IPS DF 6.9 (cell line): ENCODE measurements at places on chromosomes 7 and 10.

GRCh38 chr7:68529221-68529620 lies 1069.1 kb upstream of the AUTS2 start:
- H3K36me3 ChIP-seq: no peaks in the 10 kb centered on the region
- DNase-seq: no peak
- H3K4me1 ChIP-seq: no peaks in the 10 kb centered on the region
- no peak overlapping the region for H3K4me3 ChIP-seq
- H3K27ac ChIP-seq: no peak overlapping the region

DNA sequence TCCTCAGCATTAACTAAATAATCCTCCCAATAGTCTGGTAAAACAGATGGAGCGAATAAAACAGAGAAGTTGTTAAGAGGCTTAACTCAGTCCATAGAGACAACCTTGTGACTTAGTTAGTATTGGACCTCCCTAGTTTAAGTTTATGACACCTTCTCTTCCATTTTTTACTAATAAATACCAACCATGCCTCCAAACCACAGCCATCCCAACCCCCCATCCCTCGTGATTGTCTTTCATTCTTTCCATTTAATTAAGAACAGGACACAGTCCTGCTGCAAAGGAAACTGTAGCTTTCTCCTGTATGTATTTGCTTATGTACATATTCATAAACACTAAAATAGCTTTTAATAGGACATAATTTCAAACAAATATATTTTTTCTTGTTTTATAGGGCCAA lies 238.2 kb downstream of the SEMA3D start:
- H3K27ac ChIP-seq: no peak overlapping the region
- no peak overlapping the region for H3K4me3 ChIP-seq
- DNase-seq: no peak
- no peaks in the 10 kb centered on the region for H3K27me3 ChIP-seq

DNA sequence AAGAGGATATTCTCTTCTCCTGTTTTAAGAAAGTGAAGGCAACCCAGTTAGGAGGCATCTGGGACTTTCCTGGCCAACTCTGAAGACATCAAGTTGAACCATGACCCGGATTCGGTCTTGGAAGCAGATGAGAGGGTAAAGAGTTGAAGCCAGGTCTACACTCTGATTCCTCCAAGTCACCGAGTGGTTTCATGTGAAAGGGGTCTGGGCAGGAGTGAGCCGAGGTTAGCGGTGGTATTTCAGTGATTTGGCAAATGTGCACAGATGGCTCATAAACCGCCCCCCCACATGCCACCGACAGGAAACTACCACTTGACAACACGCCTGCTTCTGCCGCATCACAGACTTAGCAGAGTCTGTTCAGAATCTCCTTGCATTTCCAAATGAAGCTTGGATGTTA lies 11.4 kb upstream of the REPIN1 start:
- no peak overlapping the region for H3K27ac ChIP-seq
- no peak overlapping the region for H3K4me3 ChIP-seq
- DNase-seq: no peak
- peaks cover 4% of the 10 kb centered on the region for H3K4me1 ChIP-seq
- no peaks in the 10 kb centered on the region for H3K27me3 ChIP-seq

DNA sequence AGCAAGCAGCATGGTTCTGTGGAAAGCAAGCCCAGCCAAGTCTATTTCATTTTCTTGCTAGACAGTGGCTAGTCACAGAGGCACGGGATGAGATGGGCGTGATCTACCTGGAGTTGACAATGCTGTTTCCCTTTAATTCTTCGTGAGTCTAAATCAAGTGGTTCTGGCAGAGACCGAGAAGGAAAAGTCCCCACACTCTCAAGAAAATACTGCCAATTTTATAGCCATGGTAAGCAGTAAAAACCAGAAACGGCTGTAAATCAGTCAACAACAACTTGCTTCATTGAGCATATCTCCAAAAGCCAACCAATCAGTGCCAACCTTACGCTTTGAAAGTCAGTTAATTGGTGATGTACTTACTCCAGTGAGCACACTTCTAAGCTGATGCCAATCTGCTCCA lies 223.4 kb downstream of the SEC23IP start:
- H3K27me3 ChIP-seq: no peaks in the 10 kb centered on the region
- H3K4me3 ChIP-seq: no peak overlapping the region
- H3K4me1 ChIP-seq: no peaks in the 10 kb centered on the region
- no peak for DNase-seq
- H3K27ac ChIP-seq: no peak overlapping the region
- H3K36me3 ChIP-seq: no peaks in the 10 kb centered on the region

- no peak for DNase-seq
- no peaks in the 10 kb centered on the region for H3K4me1 ChIP-seq
- H3K27ac ChIP-seq: no peak overlapping the region
- H3K4me3 ChIP-seq: no peak overlapping the region
- H3K27me3 ChIP-seq: no peaks in the 10 kb centered on the region
- no peaks in the 10 kb centered on the region for H3K36me3 ChIP-seq
Observed at GRCh38 chr7:1770331-1770730, 100.3 kb downstream of the ELFN1 start.

- no peak overlapping the region for H3K4me3 ChIP-seq
- no peak overlapping the region for H3K27ac ChIP-seq
- H3K4me1 ChIP-seq: peaks cover 3% of the 10 kb centered on the region; the same call in 1 of the 2 replicates
- H3K27me3 ChIP-seq: no peaks in the 10 kb centered on the region
- peaks cover 7% of the 10 kb centered on the region; the same call in 1 of the 2 replicates for H3K36me3 ChIP-seq
Observed at GRCh38 chr7:135160098-135160857, 10.2 kb downstream of the CYREN start.

- no peaks in the 10 kb centered on the region for H3K36me3 ChIP-seq
- H3K27me3 ChIP-seq: no peaks in the 10 kb centered on the region
- no peak overlapping the region for H3K27ac ChIP-seq
- no peak overlapping the region for H3K4me3 ChIP-seq
Observed at GRCh38 chr7:137574812-137575211, 231.3 kb upstream of the PTN start.

DNA sequence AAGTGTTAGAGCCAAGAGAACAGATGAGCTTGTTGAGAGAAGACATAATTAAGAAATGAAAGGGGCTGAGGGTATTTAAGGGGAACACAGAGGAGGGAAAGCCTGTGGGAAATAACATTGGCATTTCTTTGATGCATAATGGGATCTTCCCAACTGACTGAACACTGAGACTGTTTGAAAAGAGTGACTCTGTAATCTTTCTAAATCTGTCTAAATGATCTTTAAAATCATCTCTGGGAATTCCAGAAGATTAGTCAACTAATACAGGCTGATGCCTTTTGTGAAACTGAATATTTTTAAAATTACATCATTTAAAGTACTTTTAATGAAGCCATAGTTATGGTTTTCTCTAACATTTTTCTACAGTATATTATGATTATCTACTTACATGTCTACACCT lies 17.4 kb upstream of the SLC35G1 start:
- H3K4me3 ChIP-seq: no peak overlapping the region
- H3K36me3 ChIP-seq: no peaks in the 10 kb centered on the region
- no peaks in the 10 kb centered on the region for H3K4me1 ChIP-seq
- DNase-seq: no peak
- H3K27ac ChIP-seq: no peak overlapping the region

- H3K4me3 ChIP-seq: no peak overlapping the region
- H3K36me3 ChIP-seq: no peaks in the 10 kb centered on the region
- no peaks in the 10 kb centered on the region for H3K27me3 ChIP-seq
- H3K27ac ChIP-seq: no peak overlapping the region
Observed at GRCh38 chr7:111394891-111395290, 167.4 kb downstream of the IMMP2L start.

DNA sequence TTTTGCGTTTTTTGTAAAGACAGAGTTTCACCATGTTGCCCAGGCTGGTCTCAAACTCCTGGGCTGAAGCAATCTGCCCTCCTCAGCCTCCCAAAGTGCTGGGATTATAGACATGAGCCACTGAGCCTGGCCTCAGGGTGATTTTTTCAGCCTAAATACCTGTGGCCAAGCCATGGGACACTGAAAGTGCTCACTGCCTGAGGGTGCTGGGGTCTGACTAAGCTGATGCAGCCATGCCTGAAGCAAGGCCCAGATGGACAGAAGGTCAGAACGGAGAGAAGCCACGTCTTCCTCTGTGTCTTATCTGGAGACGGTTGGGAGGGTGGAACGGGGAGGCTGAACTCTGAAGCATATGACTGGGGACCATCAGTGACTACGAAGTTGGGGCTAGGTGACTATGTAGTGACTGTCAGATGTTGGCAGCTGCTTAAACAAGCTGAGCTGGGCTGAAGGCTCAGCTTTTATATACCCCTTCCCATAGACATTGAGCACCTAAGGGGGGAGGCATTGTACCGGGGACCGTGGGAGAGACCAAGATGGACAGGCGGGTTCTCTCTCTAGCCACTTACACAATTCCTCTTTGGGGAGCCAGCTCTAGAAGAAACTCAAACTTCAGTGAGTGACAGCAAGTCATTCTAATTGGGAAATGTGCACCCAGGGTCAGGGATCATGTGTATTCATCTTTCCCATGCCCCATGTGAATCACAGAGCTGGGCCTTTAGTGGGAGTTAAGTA lies 73.3 kb upstream of the HABP2 start:
- no peaks in the 10 kb centered on the region for H3K36me3 ChIP-seq
- H3K4me3 ChIP-seq: no peak overlapping the region
- no peaks in the 10 kb centered on the region for H3K4me1 ChIP-seq
- no peak for DNase-seq
- H3K27ac ChIP-seq: no peak overlapping the region

GRCh38 chr7:157684909-157685429 lies 348.2 kb downstream of the DNAJB6 start:
- H3K27me3 ChIP-seq: no peaks in the 10 kb centered on the region
- no peaks in the 10 kb centered on the region; the same call in 1 of the 2 replicates for H3K36me3 ChIP-seq
- H3K4me3 ChIP-seq: no peak overlapping the region
- no peaks in the 10 kb centered on the region for H3K4me1 ChIP-seq
- no peak for DNase-seq

- no peak overlapping the region for H3K4me3 ChIP-seq
- no peak overlapping the region for H3K27ac ChIP-seq
- H3K4me1 ChIP-seq: no peaks in the 10 kb centered on the region
- H3K27me3 ChIP-seq: no peaks in the 10 kb centered on the region
- H3K36me3 ChIP-seq: no peaks in the 10 kb centered on the region
Observed at GRCh38 chr7:8310876-8311275, 48.9 kb upstream of the ICA1 start.

GRCh38 chr10:121551210-121551885 lies 46.9 kb downstream of the FGFR2 start:
- DNase-seq: no peak
- peaks cover 10% of the 10 kb centered on the region; the same call in 1 of the 2 replicates for H3K36me3 ChIP-seq
- H3K4me3 ChIP-seq: no peak overlapping the region
- no peaks in the 10 kb centered on the region for H3K27me3 ChIP-seq

GRCh38 chr7:23044581-23044980 lies 30.7 kb upstream of the HYCC1 start:
- DNase-seq: no peak
- no peaks in the 10 kb centered on the region for H3K36me3 ChIP-seq
- no peak overlapping the region for H3K4me3 ChIP-seq
- H3K27ac ChIP-seq: no peak overlapping the region

- DNase-seq: no peak
- no peaks in the 10 kb centered on the region for H3K27me3 ChIP-seq
- no peaks in the 10 kb centered on the region; the same call in 1 of the 2 replicates for H3K36me3 ChIP-seq
- H3K27ac ChIP-seq: no peak overlapping the region
Observed at GRCh38 chr10:129725482-129725881, 238.6 kb downstream of the EBF3 start.

DNA sequence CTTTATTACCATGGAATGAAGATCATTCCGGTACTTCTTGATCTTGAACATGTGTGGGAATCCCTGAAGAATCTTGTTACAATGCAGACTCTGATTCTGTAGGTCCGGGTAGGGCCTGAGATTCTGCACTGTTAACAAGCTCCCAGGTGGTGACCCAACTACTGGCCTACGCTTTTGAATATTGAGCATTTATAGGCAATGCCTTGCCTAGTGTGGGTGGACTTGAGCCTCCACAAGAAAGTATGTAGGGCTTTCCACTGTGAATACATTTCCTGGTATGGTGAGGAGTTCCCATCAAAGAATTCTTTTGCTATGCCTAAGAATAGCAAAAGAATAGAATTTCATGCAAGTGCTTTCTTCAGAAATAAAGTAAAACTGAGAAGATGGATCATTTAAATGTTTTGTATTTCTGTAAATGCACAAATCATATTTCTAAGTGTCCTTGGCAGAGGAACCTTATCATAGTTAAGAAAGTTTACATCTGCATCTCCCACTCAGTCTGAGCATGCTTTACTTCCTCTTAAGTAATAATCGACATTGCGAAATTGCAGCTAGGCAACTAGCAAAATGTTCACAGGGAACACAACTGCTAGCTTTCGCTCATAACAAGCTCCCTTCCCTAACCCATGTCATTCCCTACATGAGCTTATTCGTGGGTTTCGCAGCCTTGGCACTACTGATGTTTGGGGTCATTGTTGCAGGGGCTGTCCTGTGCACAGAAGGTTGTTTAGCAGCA lies 71.4 kb downstream of the AHR start:
- H3K36me3 ChIP-seq: no peaks in the 10 kb centered on the region
- H3K27ac ChIP-seq: no peak overlapping the region

- no peak overlapping the region for H3K4me3 ChIP-seq
- peaks cover 10% of the 10 kb centered on the region for H3K36me3 ChIP-seq
- no peak for DNase-seq
- no peaks in the 10 kb centered on the region for H3K27me3 ChIP-seq
Observed at GRCh38 chr7:128398841-128399135, 11.0 kb downstream of the IMPDH1 start.

DNA sequence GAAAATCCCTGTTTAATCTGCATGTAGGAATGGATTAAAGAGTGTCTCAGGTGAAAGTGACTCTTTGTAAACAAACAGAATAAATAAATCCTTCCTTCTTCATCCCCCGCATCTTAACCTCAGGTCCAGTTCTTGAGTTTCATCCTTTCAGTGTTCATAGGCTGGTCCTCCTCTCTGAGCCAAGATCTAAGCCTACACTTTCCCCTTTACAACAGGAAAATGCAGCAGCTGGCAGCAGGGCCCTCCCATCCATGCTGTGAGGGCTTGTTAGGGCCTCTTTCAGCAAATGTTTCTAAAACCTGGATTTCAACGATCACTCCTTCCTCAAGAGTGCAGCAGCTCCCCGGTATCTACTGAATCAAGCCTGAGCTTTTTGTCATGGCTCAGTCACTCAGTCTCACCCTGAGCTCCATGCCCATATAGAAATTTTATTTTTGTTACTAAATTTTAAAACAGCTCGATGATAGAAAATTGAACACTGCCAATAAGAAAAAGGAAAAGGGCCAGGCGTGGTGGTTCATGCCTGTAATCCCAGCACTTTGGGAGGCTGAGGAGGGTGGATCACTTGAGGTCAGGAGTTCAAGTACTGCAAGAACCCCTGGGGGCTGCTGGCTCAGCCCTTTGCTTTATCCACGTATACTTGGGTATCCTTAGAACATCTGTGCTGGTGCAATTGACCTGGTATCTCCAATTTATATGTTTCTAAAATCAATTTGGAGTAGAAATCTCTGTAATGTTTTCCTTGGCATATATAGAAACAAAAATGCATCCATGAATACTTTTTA lies 15.6 kb downstream of the BLNK start:
- H3K4me1 ChIP-seq: no peaks in the 10 kb centered on the region
- no peak overlapping the region for H3K4me3 ChIP-seq
- H3K27me3 ChIP-seq: no peaks in the 10 kb centered on the region

GRCh38 chr7:11784769-11785536 lies 47.0 kb downstream of the THSD7A start:
- no peak overlapping the region for H3K27ac ChIP-seq
- DNase-seq: no peak
- no peaks in the 10 kb centered on the region for H3K27me3 ChIP-seq
- H3K36me3 ChIP-seq: no peaks in the 10 kb centered on the region

GRCh38 chr10:72904806-72905205 lies 11.3 kb downstream of the OIT3 start:
- no peaks in the 10 kb centered on the region for H3K4me1 ChIP-seq
- no peak for DNase-seq
- no peak overlapping the region for H3K27ac ChIP-seq
- no peaks in the 10 kb centered on the region; the same call in 1 of the 2 replicates for H3K36me3 ChIP-seq
- no peak overlapping the region for H3K4me3 ChIP-seq
